Keratinocyte (primary cell): ENCODE measurements at places on chromosomes 2 and 18. TPM values are rescaled to one million over a fixed set of nuclear protein-coding genes. Genes with fewer than 3 reads are reported as not detected.

SLC4A5 gene
- polyA plus RNA-seq, result 0.08 to 0.45 TPM (median 0.22 TPM) in 3 replicates

DNA sequence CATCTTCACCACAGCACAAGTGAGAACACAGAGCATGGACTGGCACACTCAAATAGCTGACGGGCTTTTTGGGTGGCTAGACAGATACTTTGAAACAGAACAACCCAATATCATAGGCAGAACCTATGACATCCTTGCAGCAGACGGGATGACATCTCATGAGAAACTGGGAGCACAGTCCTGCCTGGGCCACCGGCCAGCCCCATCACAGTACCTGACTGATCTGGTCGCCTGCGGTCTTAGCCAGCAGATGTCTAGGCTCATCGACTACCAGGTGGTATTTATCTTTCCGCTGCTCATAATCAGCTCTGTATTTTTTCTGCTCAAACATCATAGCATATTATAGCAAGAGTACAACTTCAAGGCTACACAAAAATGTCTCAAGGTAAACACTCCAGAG is 124.3 kb downstream of the RIF1 start:
- H3K27ac ChIP-seq, result no peak overlapping the region
- DNase-seq, result no peak
- no peaks in the 10 kb centered on the region for H3K36me3 ChIP-seq
- H3K4me1 ChIP-seq, result no peaks in the 10 kb centered on the region

- DNase-seq, result no peak
- H3K4me3 ChIP-seq, result no peak overlapping the region
- H3K36me3 ChIP-seq, result no peaks in the 10 kb centered on the region
Measured at GRCh38 chr2:136164280-136164776, 46.4 kb upstream of the CXCR4 start.

- no peaks in the 10 kb centered on the region for H3K36me3 ChIP-seq
- no peak for DNase-seq
- H3K27ac ChIP-seq, result no peak overlapping the region
- peaks cover 21% of the 10 kb centered on the region for H3K4me1 ChIP-seq
- H3K4me3 ChIP-seq, result no peak overlapping the region
Measured at GRCh38 chr2:85259101-85259590, 68.6 kb downstream of the TGOLN2 start.

GRCh38 chr18:50071397-50071796 is 123.5 kb downstream of the MYO5B start:
- H3K27ac ChIP-seq, result no peak overlapping the region
- no peak for DNase-seq
- H3K27me3 ChIP-seq, result peaks cover 6% of the 10 kb centered on the region
- H3K4me1 ChIP-seq, result no peaks in the 10 kb centered on the region
- H3K4me3 ChIP-seq, result no peak overlapping the region
- H3K36me3 ChIP-seq, result no peaks in the 10 kb centered on the region

GRCh38 chr18:77095391-77096371 is 36.9 kb downstream of the MBP start:
- peaks cover 18% of the 10 kb centered on the region for H3K36me3 ChIP-seq
- H3K4me3 ChIP-seq, result no peak overlapping the region
- no peaks in the 10 kb centered on the region for H3K27me3 ChIP-seq

- no peak for DNase-seq
- no peaks in the 10 kb centered on the region for H3K4me1 ChIP-seq
- no peak overlapping the region for H3K4me3 ChIP-seq
- no peak overlapping the region for H3K27ac ChIP-seq
Measured at GRCh38 chr2:188050726-188051125, 240.9 kb upstream of the GULP1 start.

DNA sequence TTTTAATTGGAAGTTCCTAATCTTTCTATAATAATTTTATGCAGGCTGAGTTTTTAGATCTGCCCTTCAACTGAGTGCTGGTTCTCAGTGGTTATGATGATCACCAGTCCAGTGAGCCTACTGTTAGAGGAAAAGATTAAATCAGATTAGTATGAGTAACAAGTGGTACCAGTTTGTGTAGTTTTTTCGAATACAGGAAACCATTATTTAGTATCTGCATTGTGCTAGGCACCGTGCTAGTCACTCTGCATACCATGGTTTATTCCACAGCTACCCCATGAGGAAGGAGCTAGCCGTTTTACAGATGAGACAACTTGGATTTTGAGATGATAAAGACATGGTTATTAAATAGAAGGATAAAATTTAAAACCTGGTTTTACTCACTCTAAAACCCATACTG is 6.1 kb downstream of the PSMD1 start:
- peaks cover 15% of the 10 kb centered on the region for H3K36me3 ChIP-seq
- no peak overlapping the region for H3K27ac ChIP-seq
- no peak overlapping the region for H3K4me3 ChIP-seq
- no peaks in the 10 kb centered on the region for H3K27me3 ChIP-seq
- no peak for DNase-seq
- peaks cover 23% of the 10 kb centered on the region for H3K4me1 ChIP-seq

GRCh38 chr18:24459772-24460171 is 665 bp upstream of the HRH4 start:
- H3K4me3 ChIP-seq, result no peak overlapping the region
- no peaks in the 10 kb centered on the region for H3K36me3 ChIP-seq
- H3K27ac ChIP-seq, result no peak overlapping the region
- no peak for DNase-seq
